ENCODE measurements at places on chromosomes 11 and 22.
A peak's percentile ranks its signal among the peaks of the same experiment; 100 is the strongest.

- DNase-seq: no peak
Measured at GRCh38 chr11:60780065-60780464, 5.1 kb upstream of the MS4A10 start.

DNA sequence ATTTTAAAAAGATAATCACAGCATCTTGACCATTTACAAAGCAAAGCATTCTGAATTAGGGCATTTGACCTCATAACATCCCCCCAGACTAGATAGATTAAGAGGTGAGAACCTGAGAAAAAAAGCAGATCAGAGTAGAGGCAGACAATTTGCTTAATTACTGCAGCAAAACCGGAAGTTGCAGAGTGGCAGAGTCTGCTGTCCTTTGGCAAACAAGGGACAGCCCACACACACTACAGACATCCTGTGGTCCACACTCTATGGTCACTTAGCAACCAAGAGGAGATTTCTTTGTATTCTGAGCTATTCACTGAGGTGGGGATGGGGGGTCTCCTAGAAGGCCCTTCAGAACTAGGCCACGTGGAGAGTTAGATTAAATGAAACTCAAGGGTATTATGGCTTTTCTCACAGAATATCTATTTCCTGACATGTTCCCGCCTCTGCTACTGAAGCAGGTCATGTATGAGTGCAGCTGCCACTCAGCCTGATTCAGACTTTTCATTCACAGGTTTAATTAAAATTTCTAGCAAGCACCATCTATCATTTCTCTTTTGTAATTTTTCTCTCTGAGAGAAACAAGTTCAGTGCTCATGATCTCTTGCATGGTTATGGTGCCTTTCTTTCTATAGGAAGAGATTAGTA is 48.5 kb downstream of the SVIP start:
- no peak for DNase-seq

DNA sequence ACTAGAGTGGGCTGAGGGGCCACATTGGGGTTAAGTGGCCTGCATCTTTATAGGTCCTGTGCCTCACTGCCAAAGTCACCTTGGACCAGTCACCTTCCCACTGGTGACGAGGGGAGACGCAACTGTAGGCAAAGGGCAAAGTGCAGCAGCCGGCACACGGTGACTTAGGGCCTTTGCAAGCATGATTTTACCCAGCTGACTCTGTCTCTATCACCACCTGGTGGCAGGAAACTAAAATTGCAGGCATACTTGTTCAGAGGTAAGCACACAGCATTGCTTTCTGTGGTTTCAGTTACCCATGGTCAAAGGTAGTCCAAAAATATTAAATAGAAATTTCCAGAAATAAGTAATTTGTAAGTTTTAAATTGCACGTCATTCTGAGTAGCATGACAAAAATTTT is 1164.4 kb downstream of the BRD1 start:
- DNase-seq: peak; percentile 17

- DNase-seq: no peak
Measured at GRCh38 chr11:117839936-117840813, 15.6 kb upstream of the FXYD2 start.

- no peak for DNase-seq
Measured at GRCh38 chr11:12266132-12266531, 111.2 kb upstream of the PARVA start.

DNA sequence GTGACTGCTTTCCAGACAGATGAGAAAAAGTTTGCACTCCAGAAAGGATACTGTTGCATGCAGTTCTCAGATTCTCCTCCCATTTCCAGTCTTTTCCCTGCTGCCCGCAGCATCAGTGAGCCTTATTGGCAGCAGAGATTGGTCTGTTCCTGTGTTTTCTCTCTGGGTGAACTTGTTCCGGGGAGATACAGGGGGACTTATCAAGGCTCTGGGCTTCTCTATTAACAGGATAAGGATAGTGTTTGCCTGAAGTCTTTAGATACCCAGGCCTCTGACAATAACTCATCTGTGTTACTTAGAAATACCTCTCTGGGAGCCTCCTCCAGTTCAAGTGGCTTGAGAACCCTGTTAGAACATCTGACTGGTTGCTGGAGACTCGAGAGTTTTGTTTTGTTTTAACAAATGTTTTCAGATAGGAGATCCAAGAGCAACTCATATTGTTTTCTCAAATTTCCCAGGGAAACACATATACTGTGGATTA is 154.7 kb downstream of the BLID start:
- no peak for DNase-seq

DNA sequence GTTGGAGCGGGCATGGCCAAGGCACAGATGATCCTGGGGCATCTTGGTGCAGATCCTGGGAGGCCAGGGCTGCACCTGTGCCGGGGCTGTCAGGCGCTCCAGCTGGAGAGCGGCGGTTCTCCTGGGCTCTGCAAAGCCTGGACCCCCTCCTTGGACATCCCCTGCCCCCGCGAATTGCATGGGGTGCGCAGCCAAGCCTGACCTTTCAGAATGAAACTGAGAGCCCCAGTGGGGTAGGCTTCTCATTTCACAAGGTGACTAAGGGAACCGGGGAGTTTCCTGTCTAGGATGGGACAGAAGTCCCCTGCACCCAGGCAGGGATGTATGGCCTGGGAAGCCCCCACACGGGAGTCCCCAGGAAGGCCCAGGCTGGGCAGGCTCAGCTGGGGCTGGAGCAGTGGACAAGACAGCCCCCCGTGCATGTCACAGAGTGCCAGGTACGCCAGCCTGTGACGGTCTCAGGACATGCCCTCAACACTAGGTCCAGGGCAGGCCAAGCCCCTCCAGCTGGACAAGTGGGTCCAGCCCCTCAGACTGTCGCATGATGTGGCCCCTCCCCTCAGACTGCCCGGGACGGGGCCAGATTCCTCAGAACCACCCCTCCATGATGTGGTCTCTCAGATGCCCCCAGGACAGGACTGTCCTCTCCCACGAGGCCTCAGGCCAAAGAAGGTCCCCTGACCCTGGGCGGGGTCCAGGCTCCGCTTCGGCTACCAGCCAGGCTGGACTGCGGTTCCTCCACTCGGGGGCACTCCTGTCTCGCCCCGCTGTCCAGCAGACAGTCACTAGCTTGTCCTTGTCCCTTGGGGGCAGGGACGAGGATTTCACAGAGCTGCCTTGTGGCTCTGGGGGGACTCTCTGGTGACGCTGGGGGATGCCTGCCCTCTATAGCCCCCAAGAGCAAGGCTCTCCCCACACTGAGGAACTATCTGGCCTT is 2.3 kb downstream of the LSP1 start:
- peak; percentile 78 for DNase-seq

- peak; percentile 8 for DNase-seq
Measured at GRCh38 chr11:82903843-82904586, 2.5 kb downstream of the DDIAS start.

GRCh38 chr22:17158568-17159503 is at the start of gene HDHD5:
TSS of gene HDHD5 (minus strand) at chr22:17159277. CDS start at chr22:17159251, 26 bp downstream.
- peak; percentile 92 for DNase-seq

GRCh38 chr11:115959081-115959486 is 454.9 kb upstream of the CADM1 start:
- DNase-seq: no peak

- DNase-seq: no peak
Measured at GRCh38 chr11:93209466-93209865, 11.7 kb upstream of the SLC36A4 start.

DNA sequence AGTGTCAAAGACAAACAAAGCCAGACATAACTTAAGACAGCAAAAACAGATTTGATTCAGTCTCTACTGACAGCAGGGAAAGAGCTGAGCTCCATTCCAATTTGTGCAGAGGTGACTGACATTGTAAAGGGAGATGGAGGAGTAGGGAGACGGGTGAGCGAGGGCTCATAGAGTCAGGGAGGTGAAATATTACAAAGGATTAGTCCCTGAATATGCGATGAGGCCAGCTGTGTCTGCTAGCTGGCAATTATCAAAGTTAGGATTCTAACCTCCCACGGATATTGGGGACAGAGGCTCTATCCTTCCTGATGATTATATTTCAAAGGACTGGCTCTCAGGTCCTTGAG is 8.3 kb downstream of the PLAAT2 start:
- DNase-seq: no peak

GRCh38 chr11:12288212-12288930 is 89.0 kb upstream of the PARVA start:
- peak; percentile 62 for DNase-seq

DNA sequence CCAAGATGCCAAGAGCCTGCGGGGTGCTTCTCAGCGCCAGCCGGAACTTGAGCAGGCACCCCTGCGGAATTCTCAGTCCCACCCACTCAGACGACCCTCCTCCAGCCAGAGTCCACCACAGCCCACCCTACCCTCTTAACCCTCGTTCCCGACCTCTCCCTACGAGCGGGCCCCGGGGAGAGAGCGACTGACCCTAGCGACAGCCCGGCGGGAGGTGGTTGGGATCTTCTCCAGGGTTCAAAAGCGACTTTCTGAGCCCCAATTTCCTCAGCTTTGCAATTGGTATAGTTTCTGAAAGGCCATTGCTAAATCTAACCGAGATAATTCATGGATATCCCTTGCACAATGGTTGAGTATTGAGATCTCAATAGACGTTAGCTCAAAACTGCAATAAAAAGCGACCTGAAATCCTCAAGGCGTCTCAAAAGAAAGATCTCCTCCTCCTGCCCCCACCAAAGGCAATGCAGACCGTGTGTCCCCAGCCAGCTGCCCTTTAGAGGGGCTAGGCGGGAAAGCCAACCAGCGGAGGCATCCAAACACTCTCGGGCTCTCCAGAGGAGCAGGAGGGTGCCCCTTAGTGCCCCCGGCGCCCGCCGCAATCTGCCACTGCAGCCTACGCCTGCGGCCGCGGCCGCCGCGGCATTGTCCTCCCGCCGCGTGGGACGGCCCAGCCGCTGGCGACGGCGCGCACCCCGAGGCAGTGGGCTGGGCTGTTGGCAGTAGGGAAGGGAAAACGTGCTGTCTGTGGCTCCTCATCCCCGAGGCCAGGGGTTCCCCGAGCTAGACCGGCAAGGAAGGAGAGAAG is 1.5 kb upstream of the SLC6A5 start:
- DNase-seq: no peak

- DNase-seq: no peak
Measured at GRCh38 chr11:96307776-96308140, 35.2 kb downstream of the MAML2 start.

GRCh38 chr11:3162410-3163240 is 2.5 kb downstream of the OSBPL5 start:
- DNase-seq: no peak
